ENCODE measurements at places on chromosomes 6 and 20. TPM values are rescaled to one million over a fixed set of nuclear protein-coding genes. Genes with fewer than 3 reads are reported as not detected.
A peak's percentile ranks its signal among the peaks of the same experiment; 100 is the strongest.

- no peak for DNase-seq
Observed at GRCh38 chr6:145725570-145725969, 9.8 kb downstream of the EPM2A start.

SPATS1 gene
- not detected for total RNA-seq

- DNase-seq = peak; percentile 84
Observed at GRCh38 chr20:3045042-3045815, 623 bp upstream of the MRPS26 start.

NUS1 gene
- total RNA-seq = 17.7 TPM

LSM14B gene
- total RNA-seq = 39.9 TPM

ZNF292 gene
- total RNA-seq = 13.3 TPM

BNIP5 gene
- total RNA-seq = not detected

CRISP2 gene
- not detected for total RNA-seq

GRCh38 chr6:26197933-26198721, 110.9 kb downstream of the HFE start:
- DNase-seq = peak; percentile 63

- DNase-seq = no peak
Observed at GRCh38 chr6:22569281-22570184, at the start of gene HDGFL1. Gene HDGFL1, plus strand, starts transcription at chr6:22569566. Its CDS starts 10 bp downstream, at chr6:22569576.

CFAP61 gene
- 0.12 TPM for total RNA-seq

- no peak for DNase-seq
Observed at GRCh38 chr6:104332364-104332763, 527.4 kb downstream of the HACE1 start.

- DNase-seq = peak; percentile 63
Observed at GRCh38 chr6:25053875-25054371, 118.2 kb upstream of the RIPOR2 start.

GRCh38 chr6:129771678-129772077, 61.7 kb upstream of the ARHGAP18 start:
- no peak for DNase-seq

SHLD1 gene
- total RNA-seq = 12.5 TPM

DNA sequence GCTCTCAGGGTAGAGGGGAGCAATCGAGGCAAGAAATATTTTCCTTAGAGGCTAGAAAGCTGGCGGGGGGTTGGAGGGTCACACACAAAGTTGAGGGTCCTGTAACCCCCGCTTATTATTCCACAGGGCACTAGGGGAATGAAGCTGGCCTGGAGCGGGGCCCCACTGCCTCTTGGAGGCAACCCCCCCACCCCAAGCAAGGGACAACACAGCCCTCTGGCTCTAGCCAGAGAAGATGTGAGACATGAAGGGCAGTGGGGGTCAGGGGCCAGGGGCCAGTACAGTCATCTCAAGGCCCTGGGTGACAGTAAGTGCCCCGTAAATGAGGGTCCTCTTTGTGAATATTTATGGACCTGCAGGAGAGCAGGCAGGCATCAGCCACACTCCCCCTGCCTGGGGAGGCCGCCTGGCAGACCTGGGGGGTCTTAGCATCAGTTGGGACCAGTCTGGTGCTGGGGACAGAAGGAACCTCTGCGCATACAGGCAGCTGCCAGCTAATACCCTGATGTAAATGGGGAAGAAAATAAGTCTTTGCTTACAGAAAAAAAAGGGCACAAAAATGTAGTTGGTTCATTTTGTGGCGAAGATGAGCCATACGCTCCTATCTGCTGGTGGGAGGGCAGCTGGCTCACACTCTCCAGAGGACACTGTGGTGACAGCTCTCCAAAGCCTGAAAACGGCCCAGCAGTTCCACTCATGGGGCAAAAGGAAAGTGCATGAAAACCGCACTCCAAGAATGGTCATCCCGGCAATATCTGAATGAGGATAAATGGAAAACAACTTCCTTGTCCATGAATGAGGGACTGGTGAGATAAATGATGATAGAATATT, 21.9 kb downstream of the SPATA2 start:
- DNase-seq = peak; percentile 70

- no peak for DNase-seq
Observed at GRCh38 chr6:37489697-37490336, 9.9 kb downstream of the CCDC167 start.

USP49 gene
- total RNA-seq = 0.60 TPM

GRCh38 chr6:105452924-105453756, 50.3 kb upstream of the PREP start:
- DNase-seq = peak; percentile 45

LST1 gene
- total RNA-seq = not detected

C20orf144 gene
- total RNA-seq = 0.24 TPM

- no peak for DNase-seq
Observed at GRCh38 chr6:70933853-70934252, 23.0 kb downstream of the B3GAT2 start.

TUBB2B gene
- total RNA-seq = 26.7 TPM

GRCh38 chr6:4402477-4402976, 267.2 kb upstream of the ECI2 start:
- peak; percentile 91 for DNase-seq

GRCh38 chr6:159642481-159642880, 50.6 kb downstream of the SOD2 start:
- no peak for DNase-seq

THBS2 gene
- total RNA-seq = 90.8 TPM

DNA sequence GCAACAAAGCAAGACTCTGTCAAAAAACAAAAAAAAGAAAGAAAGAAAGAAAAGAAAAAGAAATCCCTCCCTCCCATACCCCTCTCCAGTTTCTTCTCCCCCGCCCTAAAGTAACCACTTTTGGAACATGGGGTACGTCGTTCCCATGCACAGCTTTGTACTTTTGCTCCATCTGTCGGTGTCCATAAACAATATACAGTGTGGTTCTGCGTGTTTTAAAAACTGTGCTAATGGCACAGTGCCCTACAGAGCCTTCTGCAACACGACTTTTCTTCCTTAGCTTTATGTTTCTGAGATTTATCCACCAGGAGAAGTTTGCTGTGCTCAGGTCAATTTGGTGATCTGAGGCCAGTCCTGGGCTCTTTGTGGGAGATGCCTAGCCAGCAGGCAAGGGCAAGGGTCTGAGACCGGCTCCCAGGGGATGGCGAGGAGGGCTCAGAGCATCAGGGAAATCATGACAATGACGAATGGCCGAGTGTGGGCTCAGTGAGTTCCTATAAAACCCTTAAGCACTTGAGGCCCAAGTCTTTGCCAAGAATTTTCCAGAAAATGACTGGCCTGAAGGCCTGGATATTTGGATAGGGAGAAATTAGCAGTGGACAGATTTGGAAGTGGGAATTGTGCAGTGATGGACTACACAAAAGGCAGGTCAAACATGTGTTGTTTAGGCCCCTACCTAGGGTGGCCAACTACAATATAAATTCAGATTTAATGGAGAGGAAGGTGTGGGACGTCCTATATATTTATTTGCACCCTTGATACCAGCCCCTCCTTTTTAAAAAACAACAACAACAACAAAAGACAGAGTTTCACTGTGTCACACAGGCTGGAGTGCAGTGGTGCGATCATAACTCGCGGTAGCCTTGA, 1.9 kb upstream of the BCAS4 start:
- no peak for DNase-seq

LY6G6C gene
- not detected for total RNA-seq

DNA sequence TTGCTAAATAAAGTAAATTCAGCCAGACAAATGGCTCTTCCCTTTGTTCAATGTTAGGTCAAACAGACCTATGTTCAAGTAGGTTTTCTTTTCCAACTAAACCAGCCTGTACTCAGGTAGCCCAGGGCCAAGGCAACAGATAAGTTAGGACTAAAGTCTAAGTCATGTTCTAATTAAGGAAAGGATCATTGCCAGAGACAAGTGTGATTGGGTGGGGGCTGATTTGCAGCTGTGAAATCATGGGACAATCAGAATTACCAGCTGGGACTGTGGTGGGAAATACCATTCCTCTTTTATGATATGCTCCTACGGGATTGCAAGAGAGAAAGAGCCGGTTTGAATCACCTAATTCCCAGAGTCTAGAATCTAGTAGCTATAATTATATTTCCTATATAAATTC, 4.2 kb upstream of the FBXO30 start:
- DNase-seq = no peak

LAMP5 gene
- total RNA-seq = 0.12 TPM

- no peak for DNase-seq
Observed at GRCh38 chr20:14432597-14432996, 95.2 kb upstream of the FLRT3 start.

EPPIN gene
- not detected for total RNA-seq

DNA sequence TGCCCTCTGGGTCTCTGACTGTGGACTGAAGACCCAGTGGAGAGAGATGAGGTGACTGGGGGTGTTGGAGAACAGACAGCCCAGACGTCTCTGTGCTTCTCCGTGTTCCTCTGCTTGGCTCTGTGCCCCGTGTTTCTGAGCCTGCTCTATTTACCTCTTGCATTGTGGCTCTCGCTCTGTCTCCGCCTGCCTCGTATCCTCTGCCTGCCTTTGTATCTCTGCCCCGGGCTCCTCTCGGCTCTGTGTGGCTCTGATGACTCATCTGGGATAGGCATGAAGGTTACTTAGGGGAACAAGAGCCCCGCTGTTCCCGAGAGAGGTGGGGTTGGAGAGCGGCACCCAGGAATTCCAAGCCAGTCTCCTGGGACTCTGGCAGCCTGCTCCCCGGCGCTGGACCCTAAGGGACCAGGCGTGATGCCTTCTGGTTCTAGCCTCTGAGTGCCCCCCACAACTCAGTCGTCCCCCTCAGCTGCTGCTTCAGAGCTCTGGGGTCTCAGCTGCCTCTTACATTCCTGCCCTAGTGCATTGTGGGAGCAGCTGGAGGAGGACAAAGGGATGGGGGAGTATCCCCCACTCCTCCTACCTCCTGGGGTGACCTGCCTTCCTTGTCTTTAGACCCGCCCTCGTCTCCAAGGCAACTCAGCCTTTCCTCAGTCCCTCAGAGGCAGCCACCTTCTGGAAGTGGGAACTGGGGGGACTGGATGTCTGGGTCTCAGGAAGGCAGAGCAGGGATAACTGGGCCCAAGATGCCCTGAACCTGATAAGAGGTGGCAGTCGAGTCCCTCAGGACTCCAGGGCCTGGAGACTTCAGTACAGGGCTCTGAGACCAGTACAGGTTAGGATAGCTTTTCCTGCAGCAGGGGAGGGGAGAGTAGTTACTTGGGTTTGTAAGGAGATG, 1.9 kb downstream of the DDR1 start:
- DNase-seq = peak; percentile 97

FAM162B gene
- not detected for total RNA-seq

DNA sequence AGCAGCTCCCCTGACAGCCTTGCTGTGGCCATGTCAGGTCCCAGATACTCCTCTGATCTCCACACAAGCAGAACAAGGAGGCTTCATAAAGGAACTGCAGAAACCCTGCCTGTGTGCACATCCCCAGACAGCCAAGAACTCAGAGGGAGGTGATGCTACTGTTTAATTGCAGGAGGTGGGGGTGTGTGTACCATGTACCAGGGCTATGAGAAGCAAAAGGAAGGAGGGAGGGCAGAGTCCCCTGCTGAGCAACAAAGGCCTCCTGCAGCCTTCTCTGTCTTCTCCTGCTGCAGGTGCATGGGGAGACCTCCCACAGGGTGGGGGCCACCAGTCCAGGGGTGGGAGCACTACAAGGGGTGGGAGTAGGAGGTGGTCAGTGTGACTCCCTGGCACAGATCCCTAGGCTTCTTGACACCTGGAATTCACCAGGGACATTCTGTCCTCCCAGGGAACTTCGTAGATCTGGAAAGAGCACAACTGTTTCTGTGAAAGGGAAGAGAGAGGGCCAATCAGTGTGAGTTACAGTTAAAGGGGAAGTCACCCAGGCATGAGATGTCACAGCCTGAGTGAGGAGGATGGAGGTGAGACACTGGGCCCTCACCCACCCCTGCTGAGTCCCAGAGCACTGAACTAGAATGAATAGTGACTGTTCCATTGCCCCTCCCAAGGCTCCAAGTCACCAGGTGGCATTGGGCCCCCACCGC, 2.8 kb downstream of the CST2 start:
- DNase-seq = no peak

FAXC gene
- total RNA-seq = 1.8 TPM

STX11 gene
- 0.96 TPM for total RNA-seq

GRCh38 chr6:51094271-51094670, 275.6 kb downstream of the TFAP2B start:
- DNase-seq = no peak

Data from RPMI7951 (cell line).